HAP-1 (cell line): ENCODE measurements at places on chromosomes 3 and 15.

DNA sequence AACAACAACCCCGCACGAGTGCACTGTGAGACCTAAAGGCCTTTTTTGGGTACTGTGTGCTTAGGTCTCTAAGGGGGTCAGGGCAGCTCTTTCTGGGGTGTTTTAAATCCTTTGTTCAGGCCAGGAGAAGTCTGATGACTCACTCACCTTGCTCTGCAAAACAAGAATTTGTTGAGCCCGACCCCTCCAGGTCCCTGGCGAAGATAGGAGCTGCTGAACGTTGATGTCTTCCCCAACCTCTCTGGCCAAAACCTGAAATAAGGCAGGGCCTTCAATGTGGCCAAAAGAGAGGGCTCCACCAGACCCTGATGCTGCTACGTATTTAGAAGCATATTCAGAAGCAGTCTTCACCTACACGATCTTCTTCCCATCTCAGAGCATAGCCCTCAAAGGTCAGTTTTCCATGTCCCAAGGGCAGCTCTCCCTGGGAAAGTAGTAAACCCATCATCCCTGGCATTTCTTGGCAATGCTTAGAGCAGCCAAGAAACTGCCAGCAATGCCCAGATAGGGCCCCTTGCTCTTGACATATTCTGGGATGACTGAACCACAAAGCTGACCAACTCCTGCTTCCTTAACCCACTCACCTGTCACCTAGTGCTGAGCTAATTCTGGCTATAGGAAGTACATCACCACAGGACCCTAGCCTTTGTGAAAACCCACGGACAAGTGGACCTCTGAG lies 27.1 kb downstream of the CCDC13 start:
- DNase-seq, result no peak

DNA sequence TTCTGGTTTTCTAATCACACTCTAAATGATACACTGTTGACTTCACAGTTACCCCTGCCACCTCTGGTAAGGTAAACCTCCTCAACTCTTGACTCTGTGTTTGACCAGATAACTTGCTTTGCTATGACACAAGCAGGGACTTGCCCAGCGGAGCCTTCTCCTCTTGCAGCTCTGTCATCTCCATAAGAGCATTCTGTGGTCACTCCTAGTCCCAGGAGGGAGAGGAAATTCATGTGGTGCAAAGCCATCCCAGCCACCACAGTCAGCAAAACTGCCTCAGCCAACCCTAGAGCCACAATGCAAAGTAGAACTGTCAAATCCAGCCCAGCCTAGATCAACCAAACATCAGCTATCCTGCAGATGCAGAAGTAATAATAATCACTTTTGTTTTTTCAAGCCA lies 144.7 kb upstream of the GADL1 start:
- DNase-seq, result no peak

DNA sequence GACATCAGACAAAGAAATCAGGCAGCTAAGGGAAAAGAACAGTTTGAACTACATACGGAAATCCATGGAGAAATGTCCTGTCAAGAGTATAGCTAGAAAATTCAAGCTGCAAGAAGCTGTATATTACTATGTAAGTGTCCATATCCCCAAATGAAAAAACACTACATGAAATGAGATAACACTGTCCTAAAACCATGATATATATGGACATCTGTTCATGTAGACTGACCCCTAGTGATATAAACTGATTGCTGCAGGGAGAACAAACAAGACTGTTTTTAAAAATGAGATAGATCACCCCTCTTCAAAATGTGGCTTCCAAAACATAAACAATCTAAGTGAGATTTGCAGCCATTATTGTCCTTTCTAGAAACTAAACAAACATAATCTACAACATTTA lies 985.6 kb downstream of the EPHA3 start:
- no peak for DNase-seq

- DNase-seq, result no peak
Measured at GRCh38 chr3:59064276-59064675, 14.5 kb upstream of the CFAP20DC start.

GRCh38 chr15:65189102-65189740 lies 4.1 kb upstream of the CLPX start:
- DNase-seq, result peak; percentile 84

DNA sequence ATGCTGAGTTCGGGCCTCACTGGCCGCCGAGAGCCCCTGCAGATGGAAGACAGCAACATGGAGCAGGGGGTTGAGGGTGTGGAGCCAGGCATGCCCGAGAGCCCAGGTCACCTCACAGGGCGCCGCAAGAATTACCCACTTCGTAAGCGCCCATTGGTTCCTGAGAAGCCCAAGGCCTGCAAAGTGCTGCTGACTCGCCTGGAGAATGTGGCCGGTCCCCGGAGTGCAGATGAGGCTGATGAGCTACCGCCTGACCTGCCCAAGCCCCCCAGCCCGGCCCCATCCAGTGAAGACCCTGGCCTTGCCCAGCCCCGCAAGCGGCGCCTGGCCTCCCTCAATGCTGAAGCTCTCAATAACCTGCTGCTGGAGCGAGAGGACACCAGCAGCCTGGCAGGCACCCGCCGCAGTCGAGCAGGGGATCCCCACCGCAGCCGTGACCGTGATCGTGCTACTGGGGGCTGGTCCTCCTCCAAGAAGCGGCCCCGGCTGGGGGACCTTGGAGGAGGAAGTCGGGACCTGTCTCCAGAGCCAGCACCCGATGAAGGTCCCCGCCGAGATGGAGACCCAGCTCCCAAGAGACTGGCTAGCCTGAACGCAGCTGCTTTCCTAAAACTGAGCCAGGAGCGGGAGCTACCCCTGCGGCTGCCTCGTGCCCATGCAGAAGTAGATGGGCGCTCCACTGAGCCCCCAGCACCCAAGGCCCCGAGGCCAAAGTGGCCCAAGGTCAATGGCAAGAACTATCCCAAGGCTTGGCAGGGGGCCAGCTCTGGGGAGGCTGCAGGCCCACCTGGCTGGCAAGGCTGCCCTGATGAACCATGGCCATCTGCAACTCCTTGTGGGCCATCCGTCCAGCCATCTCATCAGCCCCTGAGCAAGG lies 12.1 kb upstream of the CHST14 start:
- DNase-seq, result no peak
